ENCODE measurements at places on chromosomes 7 and 10. TPM values are rescaled to one million over a fixed set of nuclear protein-coding genes. Genes with fewer than 3 reads are reported as not detected.

Gene HABP2
- not detected for total RNA-seq

Gene MMP21
- 0.28 TPM for total RNA-seq

DNA sequence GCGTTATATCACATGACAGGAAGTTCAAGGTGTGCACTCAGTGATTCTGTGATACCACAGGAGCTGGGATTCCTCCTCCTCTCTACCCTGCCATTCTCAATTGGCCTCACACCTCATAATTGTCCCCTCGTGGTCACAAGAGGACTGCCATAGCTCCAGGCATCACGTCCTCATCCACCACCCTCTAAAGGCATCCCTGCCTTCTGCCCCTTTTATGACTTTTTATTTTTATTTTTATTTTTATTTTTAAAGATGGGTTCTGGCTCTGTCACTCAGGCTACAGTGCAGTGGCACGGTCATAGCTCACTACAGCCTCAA lies 47.0 kb downstream of the PDGFA start:
- H3K36me3 ChIP-seq: no peaks in the 10 kb centered on the region
- H3K4me3 ChIP-seq: no peak overlapping the region
- no peak overlapping the region for H3K27ac ChIP-seq
- H3K4me1 ChIP-seq: peaks cover 11% of the 10 kb centered on the region
- no peak for DNase-seq

DNA sequence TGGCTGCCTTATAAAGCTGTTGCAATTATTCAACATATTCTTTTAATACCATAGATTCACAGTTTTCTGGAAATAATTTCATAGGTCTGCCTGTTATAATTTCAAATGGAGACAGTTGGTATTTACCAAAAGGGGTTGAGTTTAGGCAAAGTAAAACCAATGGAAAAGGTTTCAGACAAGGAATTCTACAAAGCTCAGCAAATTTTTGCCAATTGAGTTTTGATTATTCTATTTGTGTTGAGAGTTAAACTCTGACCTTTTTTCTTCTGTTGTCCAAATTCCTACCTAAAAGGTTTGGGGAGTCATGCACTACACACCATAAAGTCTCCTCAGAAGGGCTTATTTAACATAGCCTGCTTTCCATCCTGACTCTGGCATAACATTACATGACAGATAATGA lies 38.5 kb upstream of the ABCA13 start:
- H3K4me3 ChIP-seq: no peak overlapping the region
- H3K36me3 ChIP-seq: no peaks in the 10 kb centered on the region
- no peaks in the 10 kb centered on the region for H3K4me1 ChIP-seq
- H3K27me3 ChIP-seq: no peaks in the 10 kb centered on the region
- no peak overlapping the region for H3K27ac ChIP-seq
- no peak for DNase-seq

DNA sequence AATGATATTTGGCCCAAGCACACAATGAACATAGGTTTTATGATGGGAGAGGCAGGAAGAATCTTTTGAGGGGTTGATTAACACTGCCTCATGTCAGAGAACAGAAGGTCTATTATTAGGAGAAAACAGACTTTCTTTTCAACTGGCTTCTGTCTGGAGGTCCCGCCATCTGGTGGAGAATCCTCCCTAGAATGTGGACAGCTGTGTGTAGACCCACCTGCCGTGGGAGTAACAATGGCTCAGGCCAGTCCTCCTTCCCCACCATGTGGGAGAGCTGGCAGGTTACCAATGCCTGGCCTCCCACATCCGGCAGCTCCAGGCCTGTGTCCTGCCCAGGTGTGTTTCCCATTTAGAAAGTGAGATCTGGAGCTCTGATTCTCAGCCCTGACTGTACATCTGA lies 70.4 kb upstream of the AOAH start:
- H3K27ac ChIP-seq: no peak overlapping the region
- no peaks in the 10 kb centered on the region for H3K4me1 ChIP-seq
- no peaks in the 10 kb centered on the region for H3K36me3 ChIP-seq
- no peak overlapping the region for H3K4me3 ChIP-seq
- DNase-seq: no peak

DNA sequence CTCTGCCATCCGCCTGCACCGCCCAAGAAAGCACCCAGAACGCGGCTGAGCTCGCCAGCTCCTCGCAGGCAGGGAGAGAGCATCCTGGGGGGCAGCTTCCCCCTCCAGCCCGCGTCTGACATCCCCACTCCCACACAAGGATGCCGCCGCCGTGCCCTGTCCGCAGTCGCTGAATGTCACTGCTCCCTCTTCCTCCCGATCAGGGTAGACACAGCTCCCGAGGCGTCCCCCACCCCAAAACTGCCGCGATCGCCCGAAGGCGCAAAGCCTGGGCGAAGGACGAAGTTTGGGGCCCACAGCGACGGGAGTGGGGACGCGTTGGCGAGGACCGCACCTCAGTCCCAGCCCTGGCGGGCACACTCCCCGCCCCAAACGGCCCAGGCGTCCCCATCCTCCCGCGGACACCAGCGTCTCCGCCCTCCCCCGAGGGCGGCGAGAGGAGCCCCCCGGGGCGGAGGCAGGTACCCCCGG lies 1.5 kb upstream of the KAT6B start:
- H3K4me1 ChIP-seq: peaks cover 40% of the 10 kb centered on the region
- H3K36me3 ChIP-seq: no peaks in the 10 kb centered on the region
- no peaks in the 10 kb centered on the region for H3K27me3 ChIP-seq
- H3K4me3 ChIP-seq: peak overlapping the region; percentile 94
- H3K27ac ChIP-seq: peak overlapping the region; percentile 94
- no peak for DNase-seq

DNA sequence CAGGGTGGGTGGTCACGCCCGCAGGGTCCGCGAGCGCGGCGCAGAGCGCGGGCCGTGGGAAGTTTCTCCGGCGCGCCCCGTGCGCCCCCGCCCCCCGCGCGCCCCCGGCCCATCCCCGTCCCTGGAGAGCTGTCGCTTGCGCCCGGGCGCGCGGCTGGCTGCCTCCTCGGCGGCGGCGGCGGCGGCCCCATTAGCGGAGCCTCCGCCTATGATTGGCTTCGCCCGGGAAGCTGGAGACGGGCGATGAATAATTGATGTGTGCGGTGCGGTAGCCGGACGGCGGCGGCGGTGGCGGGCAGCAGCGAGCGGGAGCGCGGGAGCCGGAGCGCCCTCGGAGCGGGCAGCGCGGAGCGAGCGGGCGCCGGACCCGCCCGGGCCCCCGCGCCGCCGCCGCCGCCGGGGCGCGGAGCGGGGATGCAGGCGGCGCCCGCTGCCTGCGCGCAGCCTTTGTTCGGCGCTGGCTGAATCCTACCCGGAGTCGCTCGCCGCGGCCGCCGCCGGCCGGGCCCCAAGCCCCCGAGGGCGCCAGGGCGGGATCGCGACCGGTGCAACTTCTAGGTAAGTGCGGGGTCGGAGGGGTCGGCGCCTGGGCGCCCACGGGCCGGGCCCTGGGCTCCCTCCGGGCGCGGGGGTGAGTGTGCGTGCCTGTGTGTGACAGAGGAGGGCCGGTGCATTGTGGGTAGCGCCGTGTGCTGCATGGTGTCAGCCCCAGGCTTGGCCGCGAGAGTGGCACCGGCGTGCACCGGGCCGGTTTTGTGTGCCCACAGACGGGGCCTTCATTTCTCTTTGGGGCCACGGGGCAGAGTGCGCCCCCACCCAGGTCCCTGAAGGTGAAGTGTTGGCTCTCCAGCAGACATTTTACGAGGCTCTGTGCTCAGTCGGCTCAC lies 103.8 kb upstream of the PPIF start:
- no peak for DNase-seq
- peaks cover 93% of the 10 kb centered on the region for H3K4me1 ChIP-seq
- peak overlapping the region; percentile 33 for H3K4me3 ChIP-seq
- H3K27me3 ChIP-seq: no peaks in the 10 kb centered on the region
- H3K27ac ChIP-seq: peak overlapping the region; percentile 83

DNA sequence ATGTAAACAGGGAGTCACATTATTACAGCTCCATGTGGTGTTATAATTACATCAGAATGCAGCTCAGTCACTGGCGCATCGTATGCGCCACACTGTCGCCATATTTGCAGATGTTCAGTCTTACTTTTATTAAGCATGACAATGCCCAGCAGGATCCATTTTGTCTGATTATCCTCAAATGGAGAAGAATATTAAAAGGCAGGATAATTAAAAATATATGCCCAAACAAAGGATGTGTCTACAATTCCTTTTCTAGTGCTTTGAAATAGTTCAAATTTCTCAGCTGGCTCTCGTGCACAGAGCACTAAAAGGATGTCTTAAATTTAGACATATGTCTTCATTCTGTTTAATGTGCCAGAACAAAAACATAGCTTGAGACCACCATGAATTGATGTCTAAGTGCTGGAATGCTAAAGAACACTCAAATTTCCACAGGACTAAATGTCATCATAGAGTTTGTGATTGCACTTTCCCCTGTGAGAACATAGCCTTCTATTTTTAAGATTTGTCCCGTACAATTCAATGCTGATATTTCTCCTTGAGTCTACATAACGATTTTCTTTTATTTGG lies 168.0 kb downstream of the DKK1 start:
- no peaks in the 10 kb centered on the region for H3K36me3 ChIP-seq
- no peaks in the 10 kb centered on the region for H3K4me1 ChIP-seq
- DNase-seq: no peak
- H3K27ac ChIP-seq: no peak overlapping the region
- H3K27me3 ChIP-seq: no peaks in the 10 kb centered on the region

- no peak overlapping the region for H3K27ac ChIP-seq
- no peak overlapping the region for H3K4me3 ChIP-seq
- DNase-seq: no peak
- H3K36me3 ChIP-seq: peaks cover 86% of the 10 kb centered on the region
Measured at GRCh38 chr7:106254525-106255116, 30.2 kb downstream of the NAMPT start.

Measured in right atrium auricular region (tissue), 2 donors.